ENCODE measurements at places on chromosomes 1 and 21.

GRCh38 chr1:227185291-227185690 lies 133.0 kb downstream of the CDC42BPA start:
- DNase-seq = no peak

DNA sequence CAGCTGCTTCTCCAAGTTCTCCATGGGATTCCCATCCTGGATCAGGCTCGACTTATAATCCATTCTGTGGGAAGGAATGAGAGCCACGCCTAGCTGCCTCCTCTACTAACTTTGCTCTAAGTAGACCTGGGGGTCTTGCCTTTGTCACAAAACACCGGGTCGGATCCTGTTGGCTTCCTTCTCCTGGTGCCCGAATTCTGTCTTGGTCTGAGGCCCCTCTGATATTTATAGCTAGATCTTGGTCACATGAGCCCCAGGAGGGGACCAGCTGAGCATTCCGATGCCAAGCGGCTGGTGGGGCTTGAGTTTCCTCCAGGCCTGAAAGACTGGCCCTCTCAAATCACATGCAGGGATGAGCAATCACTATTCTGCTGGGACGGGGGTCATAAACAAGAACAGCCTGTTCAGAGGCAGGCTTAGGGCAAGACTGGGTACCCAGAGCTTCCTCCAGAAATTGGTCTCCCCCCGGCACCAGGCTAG lies at the start of gene TRIM63:
Gene TRIM63, minus strand, starts transcription at position 199 of the 480 bp plus-strand sequence. Its CDS starts 136 bp downstream, at position 63.
- no peak for DNase-seq

DNA sequence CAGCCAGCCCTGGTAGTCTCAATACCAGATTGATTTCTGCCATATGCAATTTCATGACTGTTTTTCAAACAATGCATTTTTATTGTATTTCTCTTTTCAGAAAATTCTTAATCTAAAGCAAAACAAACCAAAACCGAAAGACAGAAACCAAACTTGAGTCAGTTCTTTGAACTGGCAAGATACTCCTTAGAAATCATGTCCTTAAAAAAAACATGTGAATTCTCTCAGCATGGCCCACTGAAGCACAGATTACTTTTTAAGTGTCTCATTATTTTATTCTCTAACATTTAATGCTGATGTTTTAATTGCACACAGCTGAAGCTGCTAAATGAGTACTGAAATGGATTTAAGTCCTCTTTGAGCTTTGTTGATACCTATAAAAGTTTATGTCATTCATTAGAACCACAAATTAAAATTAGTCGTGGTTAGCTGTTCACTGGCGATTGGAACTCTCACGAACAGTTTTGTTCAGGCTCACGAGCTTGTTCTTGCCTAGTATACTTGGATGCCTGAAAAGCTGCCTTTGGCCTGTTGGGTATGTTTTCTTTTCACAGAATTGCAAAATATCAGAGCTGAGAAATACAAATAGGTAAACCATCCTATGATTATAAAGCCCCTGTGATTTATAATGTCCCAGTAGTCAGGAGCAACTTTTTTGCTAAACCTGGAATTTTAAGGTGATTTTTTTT lies 87.5 kb downstream of the CAMTA1 start:
- DNase-seq = no peak

DNA sequence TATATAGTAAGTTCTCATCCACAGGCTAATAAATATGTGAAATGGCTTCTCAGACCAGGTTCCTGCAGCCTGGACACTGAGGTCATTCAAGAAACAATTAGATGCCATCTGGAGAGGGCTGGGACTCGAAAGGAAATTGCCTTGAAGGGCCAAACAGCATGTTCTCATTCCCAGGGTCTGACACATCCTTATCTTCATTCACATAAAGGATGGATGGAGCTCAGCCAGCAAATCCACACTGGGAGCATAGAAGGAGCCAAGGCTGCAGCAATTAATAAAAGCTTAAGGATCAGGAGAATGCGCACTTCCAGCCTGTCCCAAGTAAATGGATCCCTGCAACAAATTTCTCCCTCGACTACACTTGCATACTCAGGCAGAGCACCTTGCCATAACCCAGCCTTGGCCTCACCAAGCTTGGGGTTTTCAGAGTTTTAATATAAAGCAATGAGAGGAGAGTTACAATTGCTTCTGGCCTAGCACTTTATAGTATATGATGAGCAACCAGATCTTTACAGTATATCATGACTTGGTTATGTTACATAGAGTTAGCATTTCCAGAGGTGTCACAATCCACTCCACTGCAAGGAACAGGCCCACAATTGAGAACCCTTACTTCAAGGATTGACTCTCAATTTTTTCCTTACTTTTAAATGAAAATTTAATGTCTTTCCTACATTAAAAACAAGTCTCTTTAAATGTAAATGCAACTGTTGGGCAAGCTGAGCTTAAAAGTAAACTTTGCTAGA lies 55.9 kb downstream of the BCAR3 start:
- DNase-seq = no peak

- no peak for DNase-seq
Measured at GRCh38 chr21:29053011-29053553, 20.4 kb downstream of the CCT8 start.

DNA sequence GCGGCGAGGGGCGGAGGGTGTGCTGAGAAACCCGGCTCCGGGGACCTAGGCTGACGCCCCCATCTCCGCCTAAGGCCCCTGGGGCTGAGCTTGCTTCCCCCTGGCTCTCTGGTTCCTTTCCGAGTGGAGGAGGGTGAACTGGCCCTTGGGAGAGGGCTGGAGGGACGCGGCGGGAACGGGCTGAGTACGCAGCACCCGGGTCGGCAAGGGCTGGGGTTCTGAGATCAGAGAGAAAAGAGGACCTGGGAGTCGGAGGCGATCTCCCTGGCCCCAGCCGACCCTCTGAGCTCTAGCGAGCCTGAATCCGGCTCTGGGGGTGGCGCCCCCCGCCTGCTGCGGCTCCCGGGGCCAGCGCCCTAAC lies 270.8 kb downstream of the FOXD2 start:
- no peak for DNase-seq

GRCh38 chr1:155064832-155065429 lies 1.4 kb downstream of the EFNA4 start:
- no peak for DNase-seq

- no peak for DNase-seq
Measured at GRCh38 chr1:236543065-236543669, 19.4 kb downstream of the LGALS8 start.

- no peak for DNase-seq
Measured at GRCh38 chr21:45496968-45497845, 45.0 kb downstream of the SLC19A1 start.

GRCh38 chr1:51372561-51372960 lies 42.2 kb upstream of the TTC39A start:
- no peak for DNase-seq

GRCh38 chr1:109241344-109241743 lies 8.0 kb upstream of the CELSR2 start:
- no peak for DNase-seq

GRCh38 chr1:72283307-72284083 lies 1.2 kb upstream of the NEGR1 start:
- DNase-seq = peak; percentile 48

DNA sequence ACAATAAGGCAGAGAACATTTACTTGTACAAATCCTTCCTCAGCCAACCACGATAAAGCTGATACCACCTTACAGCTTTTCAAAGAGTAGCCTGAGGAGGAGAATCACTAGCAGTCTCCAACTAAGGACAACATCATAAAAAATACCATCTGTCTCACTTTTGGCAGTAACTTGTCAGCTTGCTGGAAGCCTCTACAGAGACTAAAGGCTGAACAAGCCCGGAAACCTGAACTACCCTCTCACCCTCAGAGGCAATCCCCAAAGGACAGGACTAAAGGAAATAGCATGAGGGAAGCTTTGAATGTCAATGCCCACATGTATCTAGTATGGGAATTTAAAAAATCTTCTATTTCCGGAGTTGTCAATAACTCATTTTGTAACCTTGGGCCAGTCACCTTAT lies 10.6 kb downstream of the SRSF4 start:
- no peak for DNase-seq

DNA sequence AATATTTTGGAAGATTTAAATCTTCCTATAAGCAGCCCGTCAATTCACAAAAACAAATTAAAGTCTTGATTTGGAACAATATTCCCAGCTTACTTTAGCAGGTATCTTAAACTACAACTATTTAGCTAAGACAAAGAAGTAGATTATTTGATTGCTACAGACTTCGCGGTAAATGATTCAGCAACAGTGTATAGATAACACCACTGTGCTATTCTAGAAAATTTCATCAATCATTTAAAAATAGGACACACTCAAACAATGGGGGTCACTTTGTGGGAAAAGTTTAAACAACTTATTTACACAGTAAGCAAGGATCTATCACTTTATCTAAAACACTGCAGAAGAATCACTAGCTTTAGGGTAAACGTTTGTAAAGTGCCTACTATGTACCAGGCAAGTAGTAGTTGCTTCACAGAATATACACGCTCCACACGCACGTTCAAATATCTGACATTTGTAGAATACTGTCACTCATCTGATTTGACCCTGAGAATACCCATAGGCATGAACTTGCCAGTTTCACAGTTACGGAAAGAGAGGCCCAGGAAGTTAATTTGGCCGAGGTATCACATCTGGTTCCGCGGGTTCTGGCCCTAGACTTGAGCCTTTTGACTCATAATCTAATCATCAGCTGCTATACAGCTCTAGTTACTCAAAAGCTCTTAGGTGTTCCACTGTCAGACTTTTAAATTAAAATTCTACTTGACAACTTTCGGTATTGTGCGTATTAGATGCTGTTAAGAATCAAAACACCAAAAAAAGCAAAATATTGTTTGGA lies 876 bp downstream of the DENND2C start:
- DNase-seq = peak; percentile 17

DNA sequence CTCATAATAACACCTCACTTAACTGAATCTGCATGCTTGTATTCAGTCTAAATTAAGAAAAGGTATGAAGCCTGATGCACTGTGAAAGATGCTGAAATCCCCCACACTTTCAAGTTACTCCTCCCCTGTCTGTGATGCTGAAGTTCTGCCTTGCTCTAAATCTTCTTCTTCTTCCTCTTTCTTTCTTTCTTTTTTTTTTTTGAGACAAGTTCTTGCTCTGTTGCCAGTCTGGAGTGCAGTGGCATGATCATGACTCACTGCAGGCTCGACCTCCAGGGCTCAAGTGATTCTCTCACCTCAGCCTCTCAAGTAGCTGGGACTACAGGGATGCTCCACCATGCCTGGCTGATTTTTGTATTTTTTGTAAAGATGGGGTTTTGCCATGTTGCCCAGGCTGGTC lies 231.0 kb upstream of the B3GALT2 start:
- DNase-seq = no peak

DNA sequence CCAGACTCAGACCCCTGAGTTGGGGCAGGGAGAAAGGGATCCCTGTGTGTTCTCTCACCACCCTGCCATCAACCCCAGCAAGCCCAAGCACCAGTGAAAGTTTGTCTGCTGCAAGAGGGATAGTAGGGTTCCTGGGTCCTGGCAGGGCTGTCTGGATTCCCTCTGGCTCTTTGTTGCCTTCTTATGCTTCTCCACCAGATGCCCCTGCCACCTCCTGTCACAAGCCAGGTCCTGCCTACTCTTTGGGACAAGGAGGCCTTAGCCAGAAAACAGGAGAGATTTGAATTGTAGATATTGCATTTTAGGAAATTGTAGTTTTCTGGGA lies 21.7 kb downstream of the UBE2T start:
- DNase-seq = no peak

GRCh38 chr1:93221913-93222312 lies 41.4 kb downstream of the CCDC18 start:
- DNase-seq = no peak

- DNase-seq = no peak
Measured at GRCh38 chr1:161111527-161111926, 6.3 kb downstream of the PFDN2 start.

- no peak for DNase-seq
Measured at GRCh38 chr1:23720256-23720995, 22.8 kb upstream of the ELOA start.

GRCh38 chr1:43958351-43959255 lies 11.2 kb upstream of the DPH2 start:
- no peak for DNase-seq

DNA sequence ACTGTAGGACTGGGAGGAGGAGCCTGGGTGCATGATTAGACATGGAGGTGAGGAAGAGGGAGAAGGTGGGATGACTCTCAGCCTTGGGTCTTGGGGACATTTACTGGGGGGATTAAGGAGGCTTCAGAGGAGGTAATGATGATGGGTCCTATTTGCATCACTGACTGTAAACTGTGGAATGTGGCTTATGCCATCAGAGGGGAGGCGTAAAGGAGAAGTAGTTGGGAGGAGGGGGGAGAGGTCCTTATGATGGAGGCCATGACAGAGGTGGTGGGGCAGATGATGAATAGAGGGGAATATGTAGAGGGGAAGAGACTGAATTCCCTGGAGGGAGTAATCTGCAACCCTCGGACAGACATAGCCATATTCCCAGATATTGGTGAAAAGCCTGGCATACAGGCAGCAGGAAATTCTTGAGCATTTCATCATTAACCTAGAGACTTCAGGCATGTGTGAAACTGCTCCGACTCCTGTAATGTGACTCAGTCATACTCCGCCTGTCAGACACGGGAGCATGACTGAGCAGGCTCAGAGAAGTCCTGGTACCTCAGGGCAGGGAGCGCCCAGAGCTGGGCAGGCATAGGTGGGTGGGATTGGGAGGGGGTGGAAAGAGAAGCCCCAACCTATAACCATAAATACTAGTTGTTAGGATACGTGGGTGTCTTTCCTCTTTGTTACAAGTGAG lies 8.0 kb upstream of the LCE5A start:
- DNase-seq = no peak

GRCh38 chr1:229631966-229632365 lies 5.9 kb downstream of the URB2 start:
- DNase-seq = no peak

DNA sequence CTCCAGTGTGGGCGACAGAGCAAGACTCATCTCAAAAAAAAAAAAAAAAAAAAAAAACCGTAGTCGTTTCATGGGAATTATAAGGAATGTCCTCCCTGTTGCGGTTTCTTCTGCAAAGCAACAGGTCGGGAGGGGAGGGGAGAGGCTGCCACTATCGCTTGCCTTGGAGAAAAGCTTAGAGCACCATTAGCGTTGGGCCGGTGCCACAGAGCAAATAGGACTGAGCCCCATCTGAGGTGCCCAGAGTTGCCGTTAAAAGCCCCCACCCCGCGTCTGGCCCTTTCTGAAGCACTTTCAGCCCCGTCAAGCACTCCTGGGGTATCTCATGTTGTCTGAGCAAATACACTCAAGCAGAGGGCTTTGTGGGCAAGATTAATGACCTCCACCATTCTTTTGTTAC lies 2.2 kb downstream of the RIPPLY3 start:
- no peak for DNase-seq

DNA sequence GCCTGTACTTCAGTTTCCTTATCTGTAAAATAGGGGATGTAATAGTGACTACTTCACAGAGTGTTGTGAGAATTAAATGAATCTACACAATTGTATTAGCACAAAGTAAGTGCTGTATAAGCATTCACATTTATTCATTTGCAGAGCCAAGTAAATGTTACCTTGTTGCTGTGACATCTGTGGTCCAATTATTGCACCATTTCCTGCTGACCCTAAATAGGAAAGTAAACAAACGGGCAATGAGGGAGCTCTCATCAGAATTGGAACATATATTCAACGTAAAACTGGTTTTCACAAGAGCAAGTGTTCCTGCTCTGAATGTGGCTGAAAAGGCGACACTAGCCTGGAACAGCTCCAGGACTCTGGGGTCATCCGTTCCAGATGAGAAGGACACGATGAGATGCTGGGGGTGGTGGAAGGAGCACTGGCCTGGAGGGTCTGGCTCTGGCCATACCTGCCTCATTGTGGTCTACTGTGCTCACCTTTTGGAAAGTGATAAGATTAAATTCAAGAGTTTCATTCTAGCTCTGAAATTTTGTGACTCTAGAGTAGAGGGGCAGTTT lies 34.5 kb downstream of the PROX1 start:
- no peak for DNase-seq

GRCh38 chr1:209397371-209397770 lies 186.1 kb upstream of the CAMK1G start:
- no peak for DNase-seq
